ENCODE measurements at places on chromosomes 6 and 20. TPM values are rescaled to one million over a fixed set of nuclear protein-coding genes. Genes with fewer than 3 reads are reported as not detected.
A peak's percentile ranks its signal among the peaks of the same experiment; 100 is the strongest.

Gene GRIK2
- total RNA-seq, result 6.2 TPM

Gene PDE7B
- total RNA-seq, result 9.2 TPM

Gene KIFC1
- total RNA-seq, result 12.7 TPM

Gene TPX2
- 23.9 TPM for total RNA-seq

- DNase-seq, result peak; percentile 82
- H3K4me1 ChIP-seq, result no peaks in the 10 kb centered on the region
- H3K36me3 ChIP-seq, result no peaks in the 10 kb centered on the region
- H3K4me3 ChIP-seq, result no peak overlapping the region
- no peaks in the 10 kb centered on the region for H3K27me3 ChIP-seq
- no peak overlapping the region for H3K27ac ChIP-seq
Measured at GRCh38 chr6:32785781-32786533, 22.6 kb upstream of the HLA-DQB2 start.

DNA sequence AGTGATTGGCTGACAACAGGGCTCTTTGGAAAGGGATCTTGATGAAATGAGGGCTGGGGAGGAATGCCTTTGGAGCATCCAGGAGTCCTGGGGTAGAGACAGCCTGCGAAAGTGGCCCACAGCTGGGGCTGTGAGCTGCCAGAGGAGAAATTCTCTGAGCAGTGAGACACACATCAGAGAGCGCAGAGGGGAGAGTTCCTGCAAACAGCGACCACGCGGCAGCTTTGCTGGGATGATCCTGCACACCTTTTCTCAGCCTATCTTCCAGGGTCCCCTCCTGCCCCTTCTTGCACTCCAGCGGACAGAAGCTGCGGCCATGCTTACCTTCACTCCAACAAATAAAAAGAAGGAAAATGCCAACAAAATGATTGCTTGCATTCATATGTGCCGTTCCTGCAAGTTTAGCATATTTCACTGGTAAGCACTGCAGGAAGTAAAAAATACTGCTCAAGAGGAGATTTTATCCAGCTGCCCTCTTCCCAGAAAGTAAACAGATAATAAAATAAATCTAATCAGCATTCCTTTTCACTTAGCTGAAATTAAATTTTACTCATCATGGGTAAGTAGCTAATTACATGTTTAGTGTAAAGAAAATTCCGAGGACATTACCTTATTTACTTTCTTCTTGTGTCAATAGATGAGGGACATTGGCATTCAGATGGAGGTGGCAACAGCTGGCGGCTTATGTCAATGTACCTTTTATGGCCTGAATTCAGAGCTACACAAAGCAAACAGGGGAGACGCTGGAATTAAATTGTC is 339.9 kb upstream of the ARID1B start:
- no peak overlapping the region for H3K27ac ChIP-seq
- no peaks in the 10 kb centered on the region for H3K27me3 ChIP-seq
- no peak overlapping the region for H3K4me3 ChIP-seq
- no peak for DNase-seq
- no peaks in the 10 kb centered on the region for H3K4me1 ChIP-seq

DNA sequence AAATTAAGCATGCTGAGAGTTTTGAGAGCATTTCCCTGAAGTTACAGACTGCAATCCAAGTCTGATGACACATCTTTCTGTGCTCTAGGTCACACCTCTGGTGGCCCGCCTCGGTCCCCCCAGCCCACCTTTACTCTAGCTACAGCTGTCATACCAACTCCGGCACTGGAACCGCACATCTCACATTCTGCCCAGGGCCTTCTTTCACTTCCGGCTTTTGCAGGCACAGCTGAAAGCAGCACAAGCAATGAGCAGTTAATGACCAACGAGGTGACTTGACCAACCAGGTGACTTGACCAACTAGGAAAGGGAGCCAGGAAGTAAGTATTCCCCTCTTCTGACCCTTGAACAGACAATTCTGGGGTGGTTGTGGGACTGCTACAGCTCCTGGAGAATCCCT is 88.6 kb upstream of the MOCS1 start:
- no peak for DNase-seq
- H3K36me3 ChIP-seq, result no peaks in the 10 kb centered on the region
- H3K27me3 ChIP-seq, result no peaks in the 10 kb centered on the region
- no peak overlapping the region for H3K4me3 ChIP-seq
- no peak overlapping the region for H3K27ac ChIP-seq

DNA sequence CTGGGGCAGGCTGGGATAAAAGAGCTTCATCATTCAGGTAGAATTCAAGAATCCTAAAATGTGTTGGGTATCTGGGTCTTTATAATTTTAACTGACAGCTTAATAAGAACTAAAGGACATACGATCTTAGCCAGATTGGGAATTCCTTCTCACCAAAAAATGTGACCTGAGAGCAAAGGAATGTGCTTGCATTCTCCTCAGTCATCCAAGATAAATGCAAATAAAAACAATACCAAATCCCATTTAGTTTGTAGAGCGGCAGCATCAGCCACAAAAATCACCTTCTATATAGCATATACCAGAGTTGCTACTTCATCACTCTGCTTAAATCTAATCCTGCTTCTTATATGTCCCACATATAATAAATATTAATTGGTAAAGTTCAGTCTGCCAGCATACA is 16.9 kb downstream of the USP49 start:
- H3K4me3 ChIP-seq, result no peak overlapping the region
- H3K36me3 ChIP-seq, result no peaks in the 10 kb centered on the region
- no peak overlapping the region for H3K27ac ChIP-seq
- H3K4me1 ChIP-seq, result no peaks in the 10 kb centered on the region

GRCh38 chr20:63658749-63659187 is 656 bp downstream of the RTEL1 start:
- H3K4me3 ChIP-seq, result peak overlapping the region; percentile 75
- H3K4me1 ChIP-seq, result peaks cover 7% of the 10 kb centered on the region
- H3K27ac ChIP-seq, result peak overlapping the region; percentile 34
- no peaks in the 10 kb centered on the region for H3K36me3 ChIP-seq
- no peaks in the 10 kb centered on the region for H3K27me3 ChIP-seq
- no peak for DNase-seq

- H3K36me3 ChIP-seq, result no peaks in the 10 kb centered on the region
- H3K27me3 ChIP-seq, result no peaks in the 10 kb centered on the region
- H3K27ac ChIP-seq, result no peak overlapping the region
- H3K4me3 ChIP-seq, result no peak overlapping the region
- H3K4me1 ChIP-seq, result no peaks in the 10 kb centered on the region
Measured at GRCh38 chr6:16486661-16487060, 248.3 kb downstream of the GMPR start.

DNA sequence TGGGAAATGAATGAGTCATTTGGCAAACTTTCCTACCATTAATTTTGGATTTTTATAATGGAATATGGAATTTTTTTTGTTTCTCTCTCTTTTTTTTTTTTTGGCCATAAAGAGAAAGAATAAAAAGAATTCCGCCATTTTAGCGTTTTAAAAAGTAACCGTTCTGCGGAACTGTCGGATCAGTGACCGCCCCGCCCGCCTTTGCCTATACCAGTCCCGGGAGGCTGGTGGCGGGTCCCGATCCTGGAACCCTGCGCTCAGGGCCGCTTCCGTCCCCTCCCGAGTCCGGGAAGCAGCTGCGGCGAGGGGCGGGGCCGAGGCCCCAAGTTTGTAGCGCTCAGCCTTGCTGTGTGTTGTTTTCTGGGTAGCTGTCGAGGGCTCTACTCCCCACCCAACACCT is 609 bp downstream of the L3MBTL1 start:
- H3K27ac ChIP-seq, result no peak overlapping the region
- H3K27me3 ChIP-seq, result peaks cover 15% of the 10 kb centered on the region
- peak; percentile 27 for DNase-seq
- no peaks in the 10 kb centered on the region for H3K36me3 ChIP-seq
- peak overlapping the region; percentile 53 for H3K4me3 ChIP-seq
- peaks cover 5% of the 10 kb centered on the region for H3K4me1 ChIP-seq
